ENCODE measurements at places on chromosomes 11 and 22.

GRCh38 chr11:124699547-124699946 is 25.8 kb downstream of the SPA17 start:
- no peak for DNase-seq

DNA sequence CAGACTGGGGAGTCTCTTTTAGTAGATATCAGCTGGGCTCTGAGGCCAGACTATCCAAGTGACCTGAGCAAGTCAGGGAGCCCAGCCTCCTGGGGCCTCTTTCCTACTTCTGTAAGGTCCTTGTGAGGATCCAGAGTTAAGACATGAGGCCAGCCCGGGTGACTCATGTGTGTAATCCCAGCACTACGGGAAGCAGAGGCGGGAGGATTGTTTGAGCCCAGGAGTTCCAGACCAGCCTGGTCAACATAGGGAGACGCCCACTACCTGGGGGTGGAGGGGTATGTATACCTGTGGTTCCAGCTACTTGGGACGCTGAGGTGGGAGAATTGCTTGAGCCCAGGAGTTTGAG is 36.9 kb upstream of the POLA2 start:
- DNase-seq = peak; percentile 55

DNA sequence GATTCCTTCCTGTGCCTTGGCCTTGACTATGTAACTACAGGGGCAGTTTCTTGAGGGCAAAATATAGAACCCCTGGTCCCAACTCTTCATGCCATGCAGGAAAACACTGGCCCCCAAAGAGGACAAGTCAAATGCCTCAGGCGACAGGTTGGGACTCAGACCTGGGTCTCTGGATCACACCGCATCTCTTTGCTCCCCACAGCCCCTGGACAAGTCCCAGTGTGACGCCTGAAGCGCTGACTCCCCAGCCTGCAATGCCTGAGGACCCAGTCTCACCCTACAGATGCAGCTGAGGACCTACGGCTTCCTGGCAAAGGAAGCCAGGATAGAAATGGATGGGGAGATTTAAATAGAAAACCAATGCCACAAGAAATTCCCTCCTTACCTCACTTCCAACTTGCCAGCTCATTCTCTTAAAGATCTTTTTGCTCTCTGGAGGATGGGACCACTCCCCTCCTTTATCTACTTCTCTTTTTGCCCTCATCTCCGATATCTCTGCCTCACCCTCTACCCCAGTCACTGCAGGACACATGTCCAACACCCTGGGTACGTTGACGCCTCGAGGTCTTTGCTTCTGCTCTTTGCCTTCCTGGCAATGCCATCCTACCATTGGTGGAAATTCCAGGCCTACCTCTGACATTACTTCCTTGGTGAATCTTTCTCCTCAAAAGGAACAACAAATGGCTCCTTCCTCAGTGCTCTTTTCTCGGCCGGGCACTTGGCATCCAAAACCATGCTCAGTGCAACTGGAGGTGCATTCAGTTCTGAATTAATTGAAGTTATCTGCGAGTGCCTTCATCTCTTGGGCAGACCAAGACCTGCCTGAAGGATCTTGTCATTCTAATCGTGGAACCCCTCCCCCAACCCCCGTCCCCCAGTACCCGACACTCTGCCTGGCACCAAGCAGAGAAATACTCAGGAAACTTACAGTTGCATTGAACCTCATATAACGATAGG is 2.0 kb upstream of the PRDM11 start:
- no peak for DNase-seq

- DNase-seq = no peak
Measured at GRCh38 chr11:11750017-11750878, 91.5 kb upstream of the USP47 start.

GRCh38 chr22:20783844-20784723 is 10.2 kb downstream of the SERPIND1 start:
- peak; percentile 56 for DNase-seq

DNA sequence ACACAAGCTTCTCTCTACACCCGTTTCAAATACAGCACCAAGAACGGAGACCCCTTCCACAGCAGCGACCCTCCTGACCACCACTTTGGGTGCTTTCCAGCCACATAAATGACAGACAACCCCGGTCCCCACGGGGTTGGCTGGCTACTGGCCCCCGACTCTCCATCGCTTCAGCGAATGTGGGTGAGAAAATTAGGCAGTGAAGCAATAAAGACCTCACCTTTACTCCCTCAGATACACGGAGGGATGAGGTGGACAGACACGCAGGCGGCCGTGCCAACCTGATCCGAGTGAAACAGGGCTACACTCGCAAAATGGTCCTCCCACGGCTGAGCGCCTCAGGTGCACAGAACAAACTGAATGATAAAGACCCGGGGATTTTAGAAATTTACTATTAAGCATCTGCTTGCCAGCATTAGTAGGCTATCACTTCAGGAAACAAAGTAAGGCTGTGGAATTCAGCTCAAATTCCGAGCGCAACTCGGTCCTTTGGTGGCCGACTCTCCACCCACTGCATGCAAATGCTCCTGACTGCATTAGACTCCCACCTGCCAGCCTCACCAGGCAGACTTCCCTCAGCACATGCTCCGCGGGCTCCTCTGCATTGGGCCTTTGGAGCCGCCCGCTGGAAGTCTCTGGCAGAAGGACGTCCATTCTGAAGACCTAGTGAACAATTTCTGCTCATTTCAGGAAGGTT is 12.8 kb upstream of the EFCAB6 start:
- DNase-seq = no peak

DNA sequence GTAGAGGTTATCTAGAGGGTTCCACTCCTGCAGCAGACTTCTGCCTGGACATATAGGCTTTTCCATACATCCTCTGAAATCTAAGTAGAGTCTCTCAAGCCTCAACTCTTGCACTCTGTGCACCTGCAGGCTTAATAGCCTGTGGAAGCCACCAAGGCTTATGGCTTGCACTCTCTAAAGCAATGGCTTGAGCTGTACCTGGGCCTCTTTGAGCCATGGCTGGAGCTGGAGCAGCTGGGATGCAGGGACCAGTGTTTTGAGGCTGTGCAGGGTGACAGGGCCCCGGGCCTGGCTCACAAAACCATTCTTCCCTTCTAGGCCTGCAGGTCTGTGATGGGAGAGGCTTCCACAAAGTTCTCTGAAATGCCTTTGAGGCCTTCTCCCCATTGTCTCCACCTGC is 2.9 kb upstream of the NXPE4 start:
- DNase-seq = no peak

DNA sequence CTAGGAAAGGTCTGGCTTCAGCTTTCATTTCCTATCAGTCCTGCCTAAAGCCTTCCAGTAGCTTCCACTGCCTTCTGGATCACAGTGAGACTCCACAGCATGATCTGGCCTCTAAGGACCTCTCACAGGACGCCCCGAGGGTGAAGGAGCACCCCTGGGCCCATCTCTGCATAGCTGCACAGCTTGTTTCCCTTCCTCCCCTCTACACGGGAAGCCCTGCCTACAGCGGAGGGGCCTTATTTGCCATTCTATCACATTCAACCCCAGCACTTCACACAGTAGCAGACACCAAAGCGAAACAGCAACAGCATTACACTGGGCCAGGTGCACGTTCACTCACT is 162.3 kb upstream of the GRK3 start:
- no peak for DNase-seq

GRCh38 chr11:78432058-78432515 is 14.5 kb upstream of the GAB2 start:
- peak; percentile 37 for DNase-seq

DNA sequence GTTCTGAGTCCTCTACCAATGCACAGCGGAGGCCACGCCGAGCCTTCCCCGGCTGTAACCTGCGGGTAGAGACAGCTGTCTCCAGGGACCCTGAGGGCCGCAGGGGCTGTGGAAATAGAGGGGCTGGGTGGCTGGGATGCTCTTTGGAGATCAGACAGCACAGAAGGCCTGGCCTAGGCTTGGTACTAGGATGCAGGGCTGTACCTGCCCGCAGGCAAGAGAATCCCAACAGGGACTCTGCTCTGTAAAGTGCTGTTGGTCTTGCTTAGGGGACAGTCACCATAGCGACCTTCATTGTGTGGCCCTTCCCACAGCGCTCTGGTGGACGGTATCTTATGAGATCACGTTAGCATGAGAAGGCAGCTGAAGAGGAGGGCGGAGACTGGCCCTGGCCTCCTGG is 11.3 kb upstream of the KCNJ5 start:
- DNase-seq = no peak

- no peak for DNase-seq
Measured at GRCh38 chr22:19139001-19139356, 5.5 kb downstream of the ESS2 start.

DNA sequence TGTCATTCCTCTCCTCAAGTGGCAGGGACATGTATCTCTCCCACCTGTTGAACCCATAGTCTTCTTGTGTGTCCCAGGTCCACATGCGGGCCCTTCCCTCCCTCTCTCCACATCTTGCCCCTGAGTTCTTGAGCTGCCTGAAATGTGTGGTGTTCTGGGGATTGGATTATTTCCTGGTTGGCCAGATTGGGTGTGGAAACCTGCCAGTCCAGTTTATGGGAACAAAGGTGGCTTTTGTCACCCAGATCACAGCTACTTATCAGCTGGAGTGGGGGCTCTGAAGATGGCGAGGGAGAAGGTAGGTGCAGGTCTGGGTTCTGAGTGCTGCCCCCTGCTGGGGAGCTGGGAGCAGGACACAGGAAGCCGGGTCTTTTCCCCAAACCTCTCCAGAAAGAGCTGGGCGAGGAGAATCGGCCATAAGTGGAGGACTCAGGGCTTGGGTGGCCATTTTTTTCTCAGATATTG is 14.2 kb downstream of the DTX4 start:
- no peak for DNase-seq

- peak; percentile 83 for DNase-seq
Measured at GRCh38 chr11:79940974-79941735, 500.3 kb upstream of the TENM4 start.

- no peak for DNase-seq
Measured at GRCh38 chr11:42201603-42202148, 742.2 kb upstream of the LRRC4C start.

- no peak for DNase-seq
Measured at GRCh38 chr11:83845797-83846196, 559.6 kb upstream of the CCDC90B start.

- no peak for DNase-seq
Measured at GRCh38 chr11:14764579-14765527, 121.2 kb downstream of the PDE3B start.

- DNase-seq = no peak
Measured at GRCh38 chr22:35332278-35332677, 32.6 kb downstream of the TOM1 start.

DNA sequence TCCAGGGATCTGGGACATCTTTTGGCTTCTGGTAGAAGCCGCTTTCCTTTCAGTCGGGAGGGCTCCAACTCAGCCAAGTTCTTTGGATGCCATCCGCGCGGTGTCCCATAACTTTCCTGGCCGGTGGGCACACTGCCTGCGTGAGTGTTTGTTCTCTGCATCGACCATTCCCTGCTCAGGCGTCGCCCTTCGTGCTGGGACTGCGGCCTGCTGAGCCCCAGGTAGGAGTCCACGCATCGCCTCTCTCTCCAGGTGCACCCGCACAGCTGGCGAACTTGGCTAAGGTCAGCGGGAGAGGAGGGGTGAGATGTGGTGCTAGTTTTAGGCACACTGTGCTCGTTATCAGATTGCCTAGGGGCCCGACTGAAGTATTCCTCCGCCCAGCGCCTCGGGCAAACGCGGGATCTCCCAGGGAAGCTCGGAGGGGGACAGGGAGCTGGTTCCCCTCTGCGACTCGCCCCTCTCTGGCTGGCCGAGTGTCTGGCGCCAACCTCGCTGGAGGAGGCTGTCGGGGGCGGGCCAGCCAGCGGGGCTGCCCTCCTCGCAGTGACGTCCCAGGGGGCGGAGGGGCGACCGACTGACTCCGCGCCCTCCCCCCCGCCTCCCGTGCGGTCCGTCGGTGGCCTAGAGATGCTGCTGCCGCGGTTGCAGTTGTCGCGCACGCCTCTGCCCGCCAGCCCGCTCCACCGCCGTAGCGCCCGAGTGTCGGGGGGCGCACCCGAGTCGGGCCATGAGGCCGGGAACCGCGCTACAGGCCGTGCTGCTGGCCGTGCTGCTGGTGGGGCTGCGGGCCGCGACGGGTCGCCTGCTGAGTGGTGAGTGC is at the start of gene LAYN:
Gene LAYN (plus strand): TSS at position 607 of the 823 bp plus-strand sequence. CDS start 124 bp downstream, at position 731.
- peak; percentile 79 for DNase-seq

- DNase-seq = no peak
Measured at GRCh38 chr11:78427615-78428265, 10.1 kb upstream of the GAB2 start.

- DNase-seq = no peak
Measured at GRCh38 chr22:17403906-17404305, 34.6 kb downstream of the CECR2 start.

DNA sequence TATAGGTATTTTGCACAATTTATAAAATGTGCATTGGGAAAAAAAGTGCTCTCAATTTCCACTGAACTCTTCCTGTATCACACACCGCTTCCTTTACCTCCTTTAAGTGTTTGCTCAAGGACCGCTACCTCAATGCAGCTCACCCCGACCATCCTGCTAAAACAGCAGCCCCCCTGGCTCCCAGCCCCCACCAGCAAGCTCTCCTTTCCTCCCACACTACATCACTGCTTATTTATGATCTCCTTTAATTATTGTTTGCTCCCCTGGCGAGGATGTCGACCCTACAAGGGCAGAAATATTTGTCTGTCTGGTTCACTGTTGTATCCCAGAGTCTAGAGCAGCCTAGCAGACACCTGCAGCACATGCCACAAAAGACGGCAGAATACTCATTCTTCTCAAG is 10.0 kb downstream of the SHANK2 start:
- no peak for DNase-seq

DNA sequence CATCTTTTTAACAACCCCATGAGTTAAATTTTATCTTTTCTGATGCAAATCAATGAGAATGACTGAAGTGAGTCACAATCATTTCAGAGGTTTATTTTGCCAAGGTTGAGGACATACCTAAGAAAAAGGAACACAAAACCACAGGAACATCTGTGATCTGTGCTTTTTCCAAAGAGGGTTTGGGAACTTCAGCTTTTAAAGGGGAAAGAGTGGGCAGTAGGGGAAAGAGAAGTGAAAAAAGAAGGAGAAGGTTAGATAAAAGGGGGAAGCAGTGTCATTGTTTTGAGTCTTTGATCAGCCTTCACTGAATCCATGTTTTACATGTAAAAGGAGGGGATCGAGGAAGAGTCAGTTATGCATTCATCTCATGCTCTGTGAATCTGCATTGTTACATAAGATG is 45.3 kb upstream of the SPON1 start:
- DNase-seq = no peak

GRCh38 chr11:29166306-29166705 is 850.5 kb downstream of the KCNA4 start:
- no peak for DNase-seq

DNA sequence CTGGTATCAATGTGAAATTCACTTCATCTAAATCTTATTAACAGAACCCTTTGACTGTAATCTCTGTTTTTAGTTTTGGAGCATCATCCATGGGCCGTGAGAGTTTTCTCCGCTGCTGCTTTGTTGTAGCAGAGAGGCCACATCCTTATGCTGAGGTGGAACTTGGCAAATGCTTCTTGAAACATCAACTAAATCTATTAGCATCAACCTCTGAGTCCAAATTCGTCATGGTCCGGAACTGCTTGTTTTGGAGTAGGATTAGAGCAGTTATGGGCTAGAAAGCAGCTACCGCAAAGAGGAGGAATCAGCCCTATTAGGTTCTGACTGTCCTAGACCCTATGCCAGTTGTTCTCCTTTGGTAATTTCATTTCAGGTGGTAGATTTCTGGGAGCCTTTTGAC is 117.7 kb downstream of the PGR start:
- no peak for DNase-seq
